ENCODE measurements at places on chromosomes 12 and 14.
A peak's percentile ranks its signal among the peaks of the same experiment; 100 is the strongest.

GRCh38 chr12:47962198-47962597 is 1.2 kb upstream of the TMEM106C start:
- DNase-seq = no peak

DNA sequence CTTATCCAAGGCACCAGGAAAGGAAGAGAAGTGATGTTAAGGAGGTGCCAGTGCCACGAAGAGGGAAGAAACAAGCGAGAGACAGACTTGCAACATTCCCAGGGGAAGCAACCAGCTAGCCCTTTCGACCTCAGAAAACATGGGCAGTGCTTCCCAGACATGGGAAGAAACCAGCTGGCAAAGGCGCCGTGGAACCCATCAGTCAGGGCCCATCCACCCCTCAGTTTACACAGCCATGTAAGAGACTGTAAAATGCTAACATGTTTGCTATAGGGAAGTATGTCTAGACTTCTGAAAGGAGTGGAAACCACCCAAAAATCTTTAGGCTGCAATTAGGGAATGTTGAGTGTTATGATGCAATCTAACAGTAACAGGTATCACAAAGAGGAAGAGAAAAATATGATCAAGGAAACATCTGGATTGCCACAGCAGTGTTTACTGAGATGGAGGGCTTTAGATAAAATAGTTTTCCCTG is 26.3 kb downstream of the ANAPC5 start:
- no peak for DNase-seq

GRCh38 chr12:68089101-68089500 is 70.4 kb downstream of the IFNG start:
- no peak for DNase-seq

DNA sequence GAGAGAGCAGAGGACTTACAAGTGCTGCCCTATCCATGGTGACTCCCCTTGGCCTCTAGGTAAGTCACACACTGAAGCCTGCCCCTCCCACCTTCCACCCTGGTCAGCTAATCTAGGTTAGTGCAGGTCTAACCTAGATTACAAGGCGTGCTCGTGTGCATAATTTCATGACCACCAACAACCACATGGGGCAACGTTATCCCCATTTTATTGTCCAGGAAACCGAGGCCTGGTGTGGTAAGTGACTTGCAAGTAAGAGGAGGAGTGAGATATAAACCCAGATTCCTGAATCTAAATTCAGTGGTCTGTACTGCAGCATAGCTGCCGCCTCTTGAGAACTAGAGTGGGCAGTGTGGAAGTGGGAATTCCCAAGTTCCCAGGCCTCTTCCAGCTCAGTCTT is 171.1 kb downstream of the DAD1 start:
- no peak for DNase-seq

DNA sequence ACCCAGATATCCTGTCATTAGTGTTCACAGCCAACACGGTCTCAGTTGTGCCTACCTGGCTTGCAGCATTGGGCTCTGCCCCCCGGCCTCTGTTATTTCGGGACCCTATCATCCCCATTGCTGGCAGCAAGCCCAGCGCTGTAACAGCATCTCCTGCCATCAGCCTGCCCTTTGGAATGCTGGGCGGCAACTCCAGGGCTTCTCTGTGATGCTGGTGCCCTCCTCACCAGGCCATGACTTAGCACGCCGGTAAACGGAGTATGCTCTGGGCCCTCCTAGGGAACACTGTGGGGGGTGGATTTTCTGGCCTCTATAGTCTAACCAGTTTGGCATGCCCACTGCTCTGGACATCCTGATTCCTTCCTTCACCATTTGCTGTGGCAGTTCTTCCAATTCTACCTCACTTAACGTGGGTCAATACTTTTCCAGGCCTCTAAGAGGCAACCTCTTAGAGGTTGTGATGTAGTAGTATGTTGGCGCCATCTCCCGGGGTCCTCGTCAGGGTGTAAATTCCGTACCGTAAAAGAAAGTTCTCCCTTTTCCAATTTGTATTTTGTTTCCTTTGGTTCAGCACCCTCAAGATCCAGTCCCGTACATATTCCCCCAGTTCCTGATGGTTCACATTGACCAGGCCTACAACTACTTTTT is 80.0 kb downstream of the SINHCAF start:
- peak; percentile 74 for DNase-seq

DNA sequence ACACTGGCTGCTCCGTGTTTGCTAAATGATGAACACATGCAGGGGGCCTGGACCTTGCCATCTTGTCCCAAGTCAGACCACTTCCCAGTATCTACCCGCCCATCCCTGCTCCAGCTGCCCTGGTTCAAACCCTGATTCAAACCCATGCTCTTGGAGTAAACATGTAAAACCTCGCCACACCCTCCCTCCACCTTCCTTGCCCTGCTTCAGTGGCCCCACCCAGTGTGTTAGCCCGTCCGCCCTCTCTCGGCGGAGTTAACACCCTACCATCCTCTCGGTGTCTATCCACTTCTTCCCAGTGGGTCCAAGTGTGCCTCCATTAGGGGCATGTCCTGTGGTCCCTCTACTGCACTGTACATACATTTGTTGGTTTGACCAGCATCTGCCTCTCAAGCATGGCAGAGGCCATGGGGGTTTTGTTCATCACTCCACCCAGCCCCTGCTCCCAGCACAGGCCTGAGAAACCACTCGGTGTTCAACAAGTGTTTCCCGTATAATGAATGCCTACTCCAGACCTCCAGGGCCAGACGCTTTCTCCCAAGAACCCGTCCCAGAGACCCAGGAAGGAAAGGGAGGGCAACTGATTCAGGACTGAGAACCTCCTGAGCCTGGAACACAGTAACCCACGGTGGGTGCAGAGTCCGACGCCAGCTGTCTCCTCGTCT is 37.1 kb downstream of the P2RX4 start:
- no peak for DNase-seq

- no peak for DNase-seq
Observed at GRCh38 chr12:96014943-96015599, 18.9 kb upstream of the HAL start.

DNA sequence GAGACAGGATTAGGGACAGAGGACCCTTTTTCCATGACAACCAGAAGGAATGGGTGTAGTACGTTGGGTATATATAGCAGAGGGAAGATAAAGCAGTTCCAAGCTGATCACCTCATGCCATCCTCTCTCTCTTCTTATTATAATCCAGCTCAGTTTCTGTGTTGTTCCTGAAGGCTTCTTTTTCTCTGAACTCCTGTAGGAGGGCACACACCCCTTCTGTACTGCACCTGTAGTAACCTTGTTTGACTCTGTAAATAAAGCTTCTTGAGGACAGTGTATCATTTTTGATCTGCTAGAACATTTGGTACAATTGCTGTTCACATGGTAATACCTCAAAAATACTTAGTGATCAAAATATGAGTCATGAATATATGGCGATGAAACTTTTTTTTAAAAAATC is 33.5 kb downstream of the HELB start:
- DNase-seq = no peak

DNA sequence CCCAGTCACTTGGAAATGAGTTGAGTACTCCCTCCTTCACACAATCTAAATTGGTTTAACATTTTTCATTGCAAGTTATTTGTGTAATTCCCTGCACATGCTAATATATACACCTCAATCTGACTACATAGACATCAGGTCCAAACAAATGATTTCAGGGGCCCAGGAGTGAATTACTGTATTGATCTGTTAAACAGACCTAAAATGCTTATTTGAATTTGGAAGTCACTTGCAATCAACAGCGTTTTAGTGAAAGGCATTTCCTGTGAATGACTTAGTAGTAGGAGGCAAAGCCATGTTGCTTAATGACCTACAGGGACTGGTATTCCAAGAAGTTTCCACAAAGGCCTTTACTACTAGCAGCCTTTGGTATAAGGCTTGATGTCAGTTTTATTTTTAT is 22.6 kb upstream of the SLC15A5 start:
- no peak for DNase-seq

- DNase-seq = no peak
Observed at GRCh38 chr12:62640910-62641448, 174.4 kb downstream of the MON2 start.

GRCh38 chr12:52195065-52195730 is 3.4 kb upstream of the KRT80 start:
- no peak for DNase-seq

DNA sequence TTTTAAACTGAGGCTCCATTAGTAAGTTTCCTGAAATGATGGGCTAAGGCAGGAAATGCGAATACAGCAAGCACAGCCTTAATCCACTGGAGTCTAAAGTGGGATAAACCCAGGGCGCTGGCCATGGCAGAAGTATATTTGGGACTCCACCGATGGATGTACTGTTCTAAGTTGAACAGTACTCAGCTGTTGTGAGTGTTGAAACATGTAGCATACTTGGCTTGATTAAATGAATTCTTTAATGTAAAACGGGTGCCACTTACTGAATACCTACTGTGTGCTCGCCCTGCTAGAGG is 996 bp downstream of the SSPN start:
- no peak for DNase-seq

GRCh38 chr14:23067847-23068788 is 10.8 kb upstream of the CDH24 start:
- no peak for DNase-seq

DNA sequence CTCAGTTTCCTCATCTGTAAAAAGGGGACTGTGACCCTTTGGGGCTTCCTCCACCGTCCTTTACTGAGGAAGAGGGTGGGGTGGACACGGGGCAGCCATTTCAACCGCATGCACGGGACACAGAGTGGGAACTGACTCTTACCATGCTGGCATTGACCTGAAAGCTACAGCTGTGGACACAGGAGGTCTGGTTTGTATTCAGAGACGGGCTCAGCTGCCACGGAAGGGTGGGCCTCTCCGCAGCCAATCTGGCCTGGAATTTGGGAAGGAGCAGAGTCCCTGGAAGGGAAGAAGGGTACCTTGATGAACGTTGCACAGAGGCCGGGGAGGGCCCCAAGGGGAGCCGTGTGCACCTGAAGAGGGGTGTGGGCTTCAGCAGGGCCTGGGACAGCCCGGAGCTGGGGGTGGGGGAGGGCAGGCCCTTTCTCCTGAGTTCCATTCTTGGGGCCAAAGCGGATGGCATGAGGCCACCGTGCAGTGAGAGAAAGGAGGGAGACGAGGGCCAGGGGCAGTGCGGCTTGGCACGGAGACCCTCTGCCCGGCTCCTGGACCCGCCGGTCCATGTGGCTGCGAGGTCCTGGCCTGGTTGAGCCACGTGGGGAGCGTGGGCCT is 14.5 kb downstream of the TNFAIP2 start:
- no peak for DNase-seq

DNA sequence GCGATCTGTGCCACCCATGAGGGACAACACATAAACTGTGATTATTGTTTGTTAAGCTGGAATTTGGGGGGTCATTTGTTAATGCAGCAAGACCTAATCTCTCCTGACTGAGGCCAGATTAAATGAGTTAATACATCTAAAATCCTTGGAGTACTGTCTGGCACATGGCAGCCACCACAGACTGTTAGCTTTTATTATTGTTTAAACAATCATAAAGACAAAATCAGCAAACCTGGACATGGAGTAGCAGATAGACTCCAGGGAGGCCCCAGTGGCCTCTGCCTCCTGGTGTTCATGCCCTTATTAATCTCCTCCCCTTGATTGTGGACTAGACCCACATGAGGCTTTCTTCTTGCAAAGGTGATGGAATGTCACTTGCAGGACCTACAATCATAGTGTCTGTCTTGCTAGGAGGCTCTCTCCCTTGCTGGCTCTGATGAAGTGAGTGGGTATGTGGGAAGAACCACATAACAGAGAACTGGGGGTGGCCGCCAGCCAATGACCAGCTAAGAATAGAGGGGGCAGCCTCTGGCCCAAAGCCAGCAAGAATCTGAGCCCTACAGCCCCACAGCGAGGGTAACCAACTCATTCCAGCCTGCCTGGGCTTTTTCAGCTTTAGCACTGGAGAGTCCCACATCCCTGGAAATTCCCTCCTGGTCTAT is 142.0 kb downstream of the SCARB1 start:
- DNase-seq = no peak

GRCh38 chr14:29078810-29079522 is 312.4 kb downstream of the FOXG1 start:
- no peak for DNase-seq

DNA sequence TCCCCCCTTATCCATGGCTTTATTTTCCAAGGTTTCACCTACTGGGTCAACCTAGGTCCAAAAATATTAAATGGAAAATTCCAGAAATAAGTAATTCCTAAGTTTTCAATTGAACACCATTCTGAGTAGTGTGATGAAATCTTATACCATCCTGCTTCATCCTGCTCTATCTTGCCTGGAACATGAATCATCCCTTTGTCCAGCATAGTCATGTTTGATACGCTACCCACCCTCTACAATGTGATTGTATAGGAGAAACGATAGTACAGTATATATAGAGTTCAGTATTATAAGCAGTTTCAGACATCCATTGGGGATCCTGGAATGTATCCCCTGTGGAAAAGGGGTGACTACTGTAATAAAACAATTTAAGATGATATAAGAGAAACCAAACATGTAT is 62.2 kb downstream of the IFNG start:
- DNase-seq = no peak

GRCh38 chr14:58200846-58201245 is 897 bp downstream of the ACTR10 start:
- no peak for DNase-seq

DNA sequence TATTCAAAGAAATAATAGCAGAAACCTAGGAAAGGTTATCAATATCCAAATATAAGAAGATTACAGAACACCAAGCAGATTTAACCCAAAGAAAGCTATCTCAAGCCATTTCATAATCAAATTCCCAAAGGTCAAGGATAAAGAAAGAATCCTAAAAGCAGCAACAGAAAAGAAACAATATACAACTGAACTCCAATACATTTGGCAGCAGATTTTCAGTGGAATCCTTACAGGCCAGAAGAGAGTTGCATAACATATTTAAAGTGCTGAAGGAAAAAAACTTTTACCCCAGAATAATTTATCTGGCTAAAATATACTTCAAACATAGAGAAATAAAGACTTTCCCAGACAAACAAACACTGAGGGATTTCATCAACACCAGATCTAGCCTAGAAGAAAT is 54.3 kb downstream of the DENND5B start:
- DNase-seq = no peak

DNA sequence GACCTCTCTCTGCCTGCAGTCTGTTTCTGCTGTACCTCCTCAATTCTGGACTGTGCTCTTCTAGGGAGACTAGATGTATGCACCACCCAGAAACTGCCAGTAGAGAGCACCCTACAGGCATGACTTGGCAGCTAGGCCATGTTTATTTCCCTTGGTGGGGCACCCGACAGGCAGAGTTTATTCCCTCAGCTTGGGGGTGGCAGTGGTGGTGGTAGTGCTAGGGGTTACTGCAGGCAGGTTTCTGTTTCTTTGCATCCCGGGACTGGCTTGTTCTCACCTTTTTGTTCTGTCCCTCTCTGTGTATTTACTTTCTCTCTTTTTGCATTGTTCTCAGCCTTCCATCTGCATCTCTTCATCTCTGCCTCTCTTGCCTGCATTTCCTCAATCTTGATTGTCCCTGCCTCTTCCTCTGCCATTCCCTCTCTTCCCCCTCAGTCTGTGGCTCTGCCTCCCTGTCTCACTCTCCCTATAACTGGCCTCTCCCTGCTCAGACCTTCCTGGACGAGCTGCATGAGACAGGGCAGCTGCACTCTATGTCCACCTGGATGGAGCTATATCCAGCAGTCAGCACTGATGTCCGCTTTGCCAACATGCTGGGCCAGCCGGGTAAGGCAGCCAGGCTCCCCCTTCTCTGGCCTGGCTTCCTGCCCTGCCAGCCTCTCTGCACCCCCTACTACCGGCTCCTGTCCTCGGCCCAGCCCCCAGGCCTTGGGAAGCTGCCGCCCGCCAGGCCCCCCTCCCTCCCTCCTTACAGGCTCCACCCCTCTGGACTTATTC is 13.8 kb downstream of the PRPF40B start:
- peak; percentile 82 for DNase-seq

GRCh38 chr12:56676851-56677580 is 11.1 kb downstream of the PTGES3 start:
- DNase-seq = no peak

- DNase-seq = no peak
Observed at GRCh38 chr12:110582276-110583136, 612 bp downstream of the PPTC7 start.
